ENCODE measurements at places on chromosomes 13 and 19.

DNA sequence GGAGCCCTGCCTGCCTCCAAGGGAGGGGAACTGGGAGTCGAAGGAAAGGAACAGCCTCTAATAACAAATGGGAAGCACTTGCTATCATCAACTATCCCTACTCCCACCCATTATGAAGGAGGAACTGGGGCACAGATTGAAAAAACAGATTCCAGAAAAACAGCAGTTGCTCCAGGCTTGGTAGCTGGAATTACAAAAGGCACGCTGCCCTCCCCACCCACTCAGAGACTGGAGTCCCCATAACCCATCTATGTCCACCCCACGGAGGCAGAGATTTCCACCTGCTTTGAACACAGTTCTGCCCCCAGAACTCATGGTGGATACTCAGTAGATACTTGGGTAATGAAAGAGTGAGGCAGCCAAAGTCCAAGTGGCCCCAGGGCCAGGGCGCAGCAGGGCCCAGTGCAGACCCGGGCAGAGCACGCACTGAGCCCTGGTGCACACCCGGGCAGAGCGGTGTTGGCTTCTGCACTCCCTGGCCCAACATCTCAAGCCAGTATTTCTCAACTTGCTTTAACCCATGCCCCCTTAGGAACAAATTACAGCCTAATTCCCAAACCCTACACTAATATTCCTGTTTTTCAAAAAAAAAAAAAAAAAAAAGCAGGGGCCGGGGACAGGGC is 19.1 kb upstream of the CCNP start:
- no peak for DNase-seq

GRCh38 chr13:42607546-42607945 is 33.6 kb downstream of the TNFSF11 start:
- DNase-seq = no peak

DNA sequence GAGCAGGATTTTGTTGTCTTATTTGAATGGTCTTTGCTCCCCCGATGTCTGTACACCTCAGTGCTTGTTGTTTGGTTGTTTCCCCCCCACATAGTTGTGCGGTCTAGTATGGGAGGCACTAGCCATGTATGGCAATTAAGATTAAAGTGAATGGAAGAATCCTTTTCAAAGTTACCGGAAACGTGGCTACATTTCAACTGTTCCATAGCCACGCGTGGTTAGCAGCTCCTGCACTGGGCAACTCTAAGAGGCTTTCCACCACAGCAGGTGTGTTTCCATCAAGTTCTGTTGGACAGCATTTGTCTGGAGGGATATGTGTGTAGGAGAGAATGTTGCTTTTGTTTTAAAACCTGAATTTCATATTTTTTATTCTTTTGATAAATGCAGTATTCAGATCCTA is 247.3 kb downstream of the GGACT start:
- DNase-seq = no peak

GRCh38 chr13:25682276-25682675 is 310.5 kb downstream of the ATP8A2 start:
- no peak for DNase-seq

DNA sequence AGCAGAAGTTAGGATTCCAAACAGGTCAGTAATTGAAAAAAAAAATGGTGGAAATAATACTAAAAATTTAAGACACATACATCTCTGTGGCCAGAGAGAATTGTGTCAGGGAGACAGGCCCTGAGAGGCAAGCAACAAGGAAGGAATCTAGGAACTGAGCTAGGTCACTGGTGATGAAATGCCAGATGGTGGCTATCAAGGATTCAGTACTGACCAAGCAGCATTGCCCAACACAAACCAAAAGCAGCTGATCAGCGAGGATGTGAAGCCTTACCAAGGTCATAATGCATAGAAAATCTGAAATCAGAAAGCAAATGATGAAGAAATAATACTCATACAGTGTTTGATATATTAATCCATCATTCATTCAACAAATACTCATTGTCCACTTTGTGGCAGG is 905.0 kb downstream of the GPC5 start:
- peak; percentile 11 for DNase-seq

GRCh38 chr19:38445362-38445761 is 11.9 kb downstream of the RYR1 start:
- no peak for DNase-seq

GRCh38 chr13:59363313-59363712 is 800.4 kb downstream of the DIAPH3 start:
- DNase-seq = no peak

GRCh38 chr13:105370011-105370650 is 1165.3 kb downstream of the EFNB2 start:
- DNase-seq = no peak

GRCh38 chr19:1122972-1123363 is 19.2 kb downstream of the GPX4 start:
- DNase-seq = peak; percentile 88

DNA sequence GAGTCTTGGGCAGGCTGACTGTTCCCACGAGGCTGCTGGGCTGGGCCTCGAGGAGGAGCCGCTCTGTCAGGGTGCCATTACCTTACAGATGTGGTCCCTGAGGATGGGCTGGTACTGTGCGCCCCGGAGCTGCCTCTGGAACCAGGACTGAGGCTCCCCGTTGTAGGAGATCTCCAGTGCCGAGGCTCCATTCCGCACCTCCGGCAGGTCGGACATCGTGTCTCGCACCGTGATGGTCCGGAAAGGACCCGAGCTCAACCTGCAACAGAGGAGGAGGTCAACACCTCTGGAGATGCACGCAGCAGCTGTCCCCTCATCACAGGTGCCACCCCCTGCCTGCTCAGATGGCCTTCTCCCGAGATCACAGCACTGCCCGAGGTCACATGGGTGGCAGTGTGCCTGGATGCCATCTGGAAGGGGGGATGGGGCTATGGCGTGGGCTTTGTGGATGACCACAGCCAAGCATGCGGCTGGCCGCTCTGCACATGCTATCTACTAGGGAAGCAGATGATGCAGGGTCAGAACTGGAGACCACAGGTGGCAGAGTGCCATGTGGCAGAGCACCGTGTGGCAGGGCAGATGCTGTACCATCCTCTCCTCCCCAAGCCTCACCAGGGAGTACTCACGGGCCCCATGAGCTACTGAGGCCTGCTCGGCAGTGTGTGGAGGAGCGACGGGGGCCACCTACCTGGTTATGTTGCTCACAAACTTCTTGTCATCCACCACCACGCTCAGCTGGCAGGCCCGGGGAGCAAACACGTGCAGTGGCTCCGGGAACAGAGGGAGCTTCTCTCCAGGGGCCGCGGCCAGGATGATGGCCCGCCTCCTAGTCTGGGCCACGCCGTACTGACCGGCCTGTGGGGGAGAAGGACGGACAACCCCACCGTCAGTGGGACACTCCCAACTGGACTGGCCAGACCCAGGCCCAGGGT is 18.3 kb upstream of the EIF3G start:
- DNase-seq = peak; percentile 19

- no peak for DNase-seq
Measured at GRCh38 chr13:113354831-113355610, 8.9 kb downstream of the GRTP1 start.

GRCh38 chr13:28658539-28658795 is 463 bp upstream of the POMP start:
- DNase-seq = peak; percentile 31

All from hematopoietic multipotent progenitor cell treated with erythropoietin and hydrocortisone succinate and interleukin-3 and kit ligand, for 4 days (in vitro differentiated cells).